Hepatocyte (in vitro differentiated cells): ENCODE measurements at places on chromosomes 11 and 22. TPM values are rescaled to one million over a fixed set of nuclear protein-coding genes. Genes with fewer than 3 reads are reported as not detected.

GRCh38 chr11:113778111-113778910 lies 1.3 kb upstream of the CLDN25 start:
- peak; percentile 43 for DNase-seq

GRCh38 chr11:118111744-118112035 lies 24.9 kb upstream of the SMIM35 start:
- no peak for DNase-seq

DNA sequence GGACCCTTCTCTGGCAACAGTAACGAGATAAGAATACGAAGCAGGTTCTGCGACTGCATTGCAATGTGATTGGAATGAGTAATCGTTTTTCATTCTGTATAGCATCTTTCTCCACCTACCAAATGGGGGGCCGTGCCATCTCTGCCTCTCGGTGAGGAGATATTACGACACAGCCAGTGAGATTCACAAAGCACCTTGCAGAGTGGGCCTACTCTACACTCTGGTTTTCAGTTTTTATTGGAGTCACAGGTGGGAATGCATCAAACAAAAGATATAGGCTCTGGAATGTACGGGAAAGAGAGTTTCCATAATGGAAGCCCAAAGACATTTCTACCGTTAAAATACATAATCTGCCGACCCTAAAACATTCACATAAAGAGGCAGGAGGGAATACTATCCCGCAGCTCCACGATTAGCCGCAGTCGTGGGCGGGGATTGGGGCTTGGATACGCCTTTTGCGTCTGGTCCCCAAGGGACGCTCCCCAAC lies 423 bp upstream of the RTN3 start:
- peak; percentile 15 for DNase-seq

DNA sequence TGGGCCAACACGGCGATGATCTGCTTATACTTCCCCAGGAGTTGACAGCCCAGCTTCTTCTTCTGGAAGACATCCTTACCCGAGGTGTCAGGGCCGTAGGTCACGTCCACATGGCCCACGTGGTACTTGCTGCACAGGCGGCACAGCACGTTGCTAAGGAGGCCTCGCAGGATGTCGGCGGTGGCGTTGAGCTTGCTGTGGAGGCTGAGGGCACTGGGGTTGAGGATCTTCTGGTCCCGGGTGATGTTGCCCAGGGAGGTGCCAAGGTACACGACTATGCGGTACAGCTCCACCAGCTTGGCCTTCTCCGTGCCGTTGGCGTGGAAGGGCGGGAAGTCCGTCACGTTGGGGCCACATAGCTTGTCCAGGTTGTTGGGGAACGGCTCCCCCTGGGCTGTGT lies 2.9 kb downstream of the LIF start:
- DNase-seq: no peak

DNA sequence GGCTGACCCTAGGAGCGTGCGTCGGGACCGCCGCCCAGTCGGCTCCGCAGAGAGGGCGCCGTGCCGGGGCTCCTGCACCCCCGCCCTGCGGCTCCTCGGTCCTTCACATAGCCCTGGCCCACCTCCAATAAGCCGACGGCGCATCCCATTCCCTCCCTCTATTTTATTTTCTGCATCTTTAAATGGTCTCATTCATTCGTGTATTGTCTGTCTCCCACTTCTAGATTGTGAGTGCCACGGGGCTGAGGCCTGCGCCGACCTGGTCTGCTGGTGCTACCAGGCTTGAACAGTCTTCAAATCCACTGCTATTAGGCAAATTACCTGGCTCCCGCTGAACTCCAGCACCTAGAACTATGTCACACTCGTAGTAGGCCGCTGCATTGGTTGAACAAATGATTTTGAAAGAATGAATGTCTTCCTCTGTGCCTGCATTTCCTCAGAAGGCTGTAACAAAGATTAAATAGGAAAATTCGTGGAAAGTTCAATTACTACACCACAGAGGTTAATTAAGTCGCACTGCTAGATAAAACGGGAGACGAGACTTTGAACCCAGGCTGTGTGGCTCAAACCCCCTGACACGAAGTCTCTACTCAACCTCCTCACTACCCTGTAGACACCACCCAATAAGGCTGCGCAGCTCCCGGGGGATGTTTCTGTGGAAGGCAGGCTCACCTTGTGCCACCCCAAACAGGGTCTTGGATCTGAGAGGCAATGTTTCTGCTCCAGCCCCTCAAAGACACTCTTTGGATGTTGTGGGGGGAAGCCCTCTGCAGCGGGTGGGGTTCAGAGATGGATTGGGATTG lies 1.2 kb upstream of the PPP1R14B start:
- DNase-seq: no peak

- DNase-seq: peak; percentile 34
Observed at GRCh38 chr11:106228996-106229395, 151.5 kb downstream of the AASDHPPT start.

DNA sequence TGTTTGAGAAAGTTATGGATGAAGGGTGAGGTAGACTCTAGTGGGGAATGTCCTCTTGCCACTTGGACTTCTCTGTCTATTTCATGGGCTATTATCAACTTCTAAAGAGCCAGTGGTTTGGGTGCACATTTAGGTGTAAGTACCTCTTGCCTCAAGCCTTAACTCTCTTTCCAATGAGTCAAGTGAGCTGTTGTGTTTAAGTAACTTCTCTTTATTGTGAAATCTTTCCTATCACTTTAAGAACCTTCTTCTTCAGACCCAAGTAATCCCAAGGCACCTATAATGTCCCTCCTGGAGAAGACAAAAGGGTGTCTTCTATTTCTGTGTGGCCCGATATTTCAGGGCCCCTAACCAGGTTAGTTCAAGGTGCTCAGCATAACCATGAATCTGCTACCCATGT lies 90.5 kb upstream of the VPREB1 start:
- no peak for DNase-seq

GRCh38 chr11:87239531-87239930 lies 201.8 kb downstream of the TMEM135 start:
- no peak for DNase-seq

DNA sequence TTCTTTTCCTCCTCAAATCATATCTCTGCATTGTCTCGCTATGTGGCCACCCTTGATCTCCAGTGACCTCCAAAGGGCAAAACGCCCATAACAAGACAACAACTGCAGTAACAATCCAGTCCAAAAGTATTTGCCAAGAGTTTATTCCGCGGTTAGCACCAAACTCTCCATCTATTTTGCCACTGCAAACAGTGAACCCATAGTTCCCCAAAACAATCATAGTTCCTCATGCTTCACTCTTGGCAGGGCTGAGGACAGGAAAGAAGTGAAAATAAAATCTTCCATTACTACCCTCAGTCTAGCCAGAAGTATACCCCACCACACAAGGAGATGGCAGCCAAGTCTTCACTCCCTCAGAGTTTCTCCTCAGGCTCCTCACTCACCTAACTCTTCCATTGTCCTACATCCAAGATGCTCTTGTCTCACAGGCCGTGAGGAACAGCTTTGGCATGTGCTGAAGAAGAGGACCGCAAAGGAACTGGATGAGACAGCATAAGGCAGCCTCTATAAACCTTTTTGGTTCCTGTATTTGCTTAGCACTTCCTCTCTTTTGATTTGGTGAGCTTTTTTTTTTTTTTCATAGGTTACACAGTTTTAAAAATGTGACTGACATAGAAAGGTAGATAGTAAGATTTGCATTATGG lies at the start of gene LPXN:
Gene LPXN (minus strand): TSS at position 480 of the 644 bp plus-strand sequence. CDS start 84 bp downstream, at position 396.
- DNase-seq: no peak

DNA sequence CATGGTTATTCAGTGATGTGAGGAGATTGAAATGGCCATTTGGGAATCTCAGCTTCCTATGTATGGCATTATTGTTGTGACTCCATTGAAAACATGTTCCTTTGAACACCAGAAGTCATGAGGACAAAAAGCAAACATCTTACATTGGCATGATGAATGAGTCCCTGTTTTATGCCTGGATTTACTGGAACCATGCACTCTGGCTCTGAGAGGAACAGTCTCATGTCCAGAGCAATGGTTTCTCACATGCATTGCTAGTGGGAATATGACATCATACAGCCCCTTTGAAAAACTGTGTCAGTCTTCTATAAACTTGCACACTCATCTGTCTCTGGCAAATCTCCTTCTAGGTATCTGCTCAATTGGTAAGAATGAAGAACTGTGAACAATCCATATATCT lies 3.4 kb upstream of the KDM4F start:
- no peak for DNase-seq

GRCh38 chr22:49765091-49765771 lies 62.4 kb downstream of the BRD1 start:
- DNase-seq: no peak

DNA sequence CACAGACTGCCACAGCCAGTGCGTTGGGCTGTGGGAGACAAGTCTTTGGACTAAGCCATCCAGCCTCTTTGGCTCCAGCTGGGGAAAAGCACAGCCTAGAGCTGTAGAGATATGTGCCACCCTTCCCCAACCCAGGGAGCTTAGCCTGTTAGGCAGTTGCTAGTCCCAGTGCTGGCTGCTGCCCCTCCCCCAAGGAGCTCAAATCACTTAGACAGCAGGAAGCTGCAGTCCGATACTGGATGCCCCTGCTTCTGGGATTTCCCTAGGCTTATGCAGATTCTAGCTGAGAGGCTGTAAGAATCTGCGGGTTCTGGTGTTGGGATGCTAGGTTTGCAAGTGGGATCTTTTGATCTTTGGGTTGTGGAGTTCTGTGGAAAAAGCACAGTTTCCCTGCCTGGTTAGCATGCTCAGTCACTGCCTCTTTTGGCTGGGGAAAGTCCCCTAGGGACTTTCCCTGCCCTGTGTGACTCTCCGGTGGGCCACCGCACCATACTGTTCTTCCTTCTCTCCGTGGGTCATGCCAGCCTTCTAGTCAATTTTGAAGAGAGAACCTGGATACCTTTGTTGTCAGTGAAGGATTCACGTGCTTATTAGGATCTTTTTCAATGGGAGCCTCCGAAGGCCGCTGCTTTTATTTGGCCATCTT lies 792.0 kb downstream of the KCNA4 start:
- DNase-seq: no peak

GRCh38 chr11:69299023-69299461 lies 5.1 kb downstream of the MYEOV start:
- no peak for DNase-seq

GRCh38 chr22:20520093-20520511 lies 12.7 kb downstream of the MED15 start:
- DNase-seq: no peak

- DNase-seq: no peak
Observed at GRCh38 chr11:13040969-13041561, 31.9 kb downstream of the RASSF10 start.

DNA sequence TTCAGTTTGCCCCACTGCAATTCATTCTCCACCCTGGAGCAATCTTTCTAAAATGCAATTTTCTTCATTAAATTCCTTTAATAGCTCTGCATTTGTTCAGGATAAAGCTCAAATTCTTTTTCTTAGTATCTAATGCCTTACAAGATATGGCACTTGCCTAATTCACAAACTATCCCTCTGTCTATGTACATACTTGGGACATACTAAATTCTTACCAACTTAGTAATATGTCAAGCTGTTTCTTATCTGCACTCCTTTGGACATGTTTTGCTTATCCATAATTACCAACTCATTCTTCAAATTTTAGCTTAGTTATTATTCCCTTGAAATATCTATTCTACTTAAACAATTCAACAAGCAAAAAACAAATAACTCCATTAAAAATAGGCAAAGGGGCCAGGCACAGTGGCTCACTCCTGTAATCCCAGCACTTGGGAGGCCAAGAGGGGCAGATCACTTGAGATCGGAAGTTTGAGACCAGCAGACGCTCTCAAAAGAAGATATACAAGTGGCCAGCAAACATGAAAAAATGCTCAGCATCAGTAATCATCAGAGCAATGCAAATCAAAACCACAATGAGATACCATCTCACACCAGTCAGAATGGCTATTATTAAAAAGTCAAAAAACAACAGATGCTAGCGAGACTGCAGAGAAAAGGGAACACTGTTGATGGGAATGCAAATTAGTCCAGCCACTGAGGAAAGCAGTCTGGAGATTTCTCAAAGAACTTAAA lies 96.9 kb downstream of the FAM76B start:
- DNase-seq: no peak

DNA sequence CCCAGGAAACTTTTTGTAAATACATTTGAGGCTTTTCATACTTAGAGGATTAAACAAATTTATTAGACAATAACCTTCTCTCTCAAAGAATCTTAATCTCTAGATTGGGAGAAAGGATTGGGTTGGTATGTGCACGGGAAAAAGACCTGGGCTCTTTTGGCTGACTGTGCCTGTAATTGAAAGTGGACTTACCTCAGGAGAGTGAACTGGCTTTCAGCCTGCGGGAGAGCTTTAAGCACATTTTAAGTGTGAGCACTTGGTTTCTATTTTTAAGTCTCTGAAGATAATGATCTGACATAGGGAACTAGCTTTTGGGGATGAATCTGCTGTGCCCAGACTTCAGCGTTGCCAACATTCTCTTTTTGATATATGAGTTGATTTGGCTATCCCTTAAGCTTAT lies 35.8 kb downstream of the UVRAG start:
- no peak for DNase-seq

DNA sequence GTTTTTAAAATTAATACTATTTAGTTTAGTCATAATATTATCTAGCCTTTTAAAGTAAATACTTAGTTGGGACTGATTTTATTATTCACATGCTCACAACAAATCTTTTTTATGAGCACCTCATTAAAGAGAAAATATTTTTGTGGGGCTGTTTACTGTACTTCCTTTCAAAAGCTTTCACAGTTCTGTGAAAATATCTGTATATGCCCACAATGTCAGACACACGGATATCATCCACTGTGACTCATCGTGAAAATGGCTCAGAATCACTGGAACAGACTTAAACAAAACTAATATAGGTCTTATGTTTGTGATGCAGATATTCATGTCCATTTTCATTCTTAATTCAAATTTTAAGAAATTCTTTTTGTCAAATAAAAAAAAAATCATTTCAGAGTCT lies 305.2 kb downstream of the RAB38 start:
- DNase-seq: no peak

The OLFML1 gene
- total RNA-seq: 9.3 and 11.4 TPM in 2 replicates

The LIPT2 gene
- 9.8 and 14.3 TPM in 2 replicates for total RNA-seq

The MIAT gene
- 1.00 and 1.1 TPM in 2 replicates for total RNA-seq

The TUB gene
- total RNA-seq: 14.9 and 18.7 TPM in 2 replicates

The PNPLA3 gene
- total RNA-seq: 14.4 and 17.1 TPM in 2 replicates

The MIOX gene
- not detected in 2 replicates for total RNA-seq

The SHISAL1 gene
- 1.8 and 2.4 TPM in 2 replicates for total RNA-seq

The ME3 gene
- 16.1 and 16.2 TPM in 2 replicates for total RNA-seq

The MGAT3 gene
- total RNA-seq: 20.0 and 22.3 TPM in 2 replicates

The ZNF280B gene
- 2.6 and 2.8 TPM in 2 replicates for total RNA-seq

The SHANK2 gene
- total RNA-seq: 11.9 and 17.3 TPM in 2 replicates
